ENCODE measurements at places on chromosomes 12 and 14.

GRCh38 chr12:77535734-77536133, 295.0 kb upstream of the NAV3 start:
- H3K27me3 ChIP-seq: no peaks in the 10 kb centered on the region
- no peaks in the 10 kb centered on the region for H3K36me3 ChIP-seq
- no peak overlapping the region for H3K27ac ChIP-seq

GRCh38 chr14:61631045-61631687, 64.1 kb upstream of the HIF1A start:
- no peak for DNase-seq
- H3K27me3 ChIP-seq: no peaks in the 10 kb centered on the region
- peaks cover 6% of the 10 kb centered on the region for H3K4me1 ChIP-seq
- no peak overlapping the region for H3K4me3 ChIP-seq

DNA sequence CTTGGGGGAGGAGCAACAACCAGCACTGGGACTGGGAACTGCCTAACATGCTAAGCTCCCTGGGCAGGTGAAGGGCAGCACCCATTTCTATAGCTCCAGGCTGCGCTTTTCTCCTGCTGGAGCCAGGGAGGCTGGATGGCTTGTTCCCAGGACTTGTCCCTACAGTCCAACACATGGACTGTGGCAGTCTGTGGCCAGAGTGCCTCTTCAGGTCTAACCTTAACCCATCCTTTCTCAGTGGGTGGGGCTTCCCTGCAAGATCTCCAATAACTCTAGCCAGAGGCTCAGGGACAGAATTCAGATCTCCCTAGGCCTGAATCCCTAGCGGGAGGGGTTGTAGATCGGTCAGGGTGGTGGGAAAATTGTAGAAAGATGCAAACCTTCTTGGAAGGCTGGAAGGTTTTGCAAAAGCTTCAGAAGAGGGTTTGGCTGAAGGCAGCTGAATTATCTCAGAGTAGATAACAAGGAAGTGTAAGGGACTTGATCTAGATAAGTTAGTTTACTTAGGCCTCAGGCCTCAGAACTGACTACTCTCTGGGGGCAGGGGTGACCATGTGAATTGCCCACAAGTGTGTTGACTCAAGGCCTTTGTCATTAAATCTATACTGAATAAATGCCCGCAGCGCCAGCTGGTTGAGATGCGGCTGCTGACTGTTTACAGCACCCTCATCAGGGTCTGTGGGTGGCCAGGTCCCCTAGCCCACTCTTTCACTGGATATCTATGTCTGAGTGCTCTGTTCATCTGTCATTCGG, 60.7 kb downstream of the SSPN start:
- DNase-seq: no peak
- H3K36me3 ChIP-seq: peaks cover 2% of the 10 kb centered on the region
- H3K27me3 ChIP-seq: peaks cover 8% of the 10 kb centered on the region
- no peak overlapping the region for H3K27ac ChIP-seq
- no peaks in the 10 kb centered on the region for H3K4me1 ChIP-seq
- no peak overlapping the region for H3K4me3 ChIP-seq

GRCh38 chr14:67251573-67252226, 10.5 kb downstream of the PALS1 start:
- DNase-seq: no peak
- H3K4me3 ChIP-seq: no peak overlapping the region
- H3K36me3 ChIP-seq: no peaks in the 10 kb centered on the region
- no peak overlapping the region for H3K27ac ChIP-seq
- peaks cover 2% of the 10 kb centered on the region for H3K4me1 ChIP-seq
- no peaks in the 10 kb centered on the region for H3K27me3 ChIP-seq

DNA sequence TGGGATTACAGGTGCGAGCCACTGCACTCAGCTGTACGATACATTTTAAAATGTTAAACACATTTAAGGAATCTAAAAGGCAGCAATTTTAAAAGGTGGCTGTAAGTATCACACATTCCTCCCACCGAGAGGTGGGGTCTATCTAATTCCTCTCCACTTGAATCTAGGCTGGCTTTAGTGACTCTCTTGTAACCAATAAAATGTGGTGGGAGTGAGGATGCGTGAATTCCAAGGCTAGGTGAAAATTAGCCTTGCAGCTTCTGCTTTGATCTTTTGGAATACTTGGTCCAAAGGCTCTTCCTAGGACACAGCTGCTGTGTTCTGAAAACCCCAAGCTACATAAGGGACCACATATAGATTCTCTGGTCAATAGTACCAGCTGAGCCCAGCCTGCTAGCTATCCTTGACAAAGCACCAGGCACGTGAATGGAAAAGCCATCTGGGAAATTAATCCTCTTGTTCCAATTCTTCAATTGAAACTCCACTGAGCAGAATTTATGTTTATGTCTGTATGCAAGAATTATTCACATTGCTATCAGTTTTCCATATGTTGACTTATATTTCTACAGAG, 8.8 kb upstream of the GPRC5D start:
- no peak overlapping the region for H3K27ac ChIP-seq
- H3K27me3 ChIP-seq: no peaks in the 10 kb centered on the region
- no peak for DNase-seq

DNA sequence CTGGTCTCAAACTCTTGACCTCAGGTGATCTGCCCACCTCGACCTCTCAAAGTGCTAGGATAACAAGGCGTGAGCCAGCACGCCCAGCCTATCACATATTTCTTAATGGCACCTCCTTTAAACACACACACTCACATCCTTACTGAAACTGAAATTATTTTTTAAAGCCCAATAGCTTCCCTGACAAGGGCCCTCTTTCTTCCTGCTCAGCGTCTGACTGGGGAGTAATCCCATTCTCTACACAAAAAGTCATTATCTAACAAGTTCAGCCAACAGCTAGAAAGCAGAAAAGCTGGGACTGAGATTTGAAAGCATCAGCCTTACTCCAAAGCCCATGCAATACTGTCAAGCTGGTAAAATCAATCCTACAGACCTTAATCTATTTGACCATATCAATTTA, 10.0 kb upstream of the AICDA start:
- H3K36me3 ChIP-seq: no peaks in the 10 kb centered on the region
- DNase-seq: no peak
- H3K27me3 ChIP-seq: peaks cover 9% of the 10 kb centered on the region
- H3K4me1 ChIP-seq: peaks cover 6% of the 10 kb centered on the region
- no peak overlapping the region for H3K4me3 ChIP-seq

- H3K36me3 ChIP-seq: peaks cover 89% of the 10 kb centered on the region
- H3K4me3 ChIP-seq: peak overlapping the region; percentile 74
- peaks cover 94% of the 10 kb centered on the region for H3K4me1 ChIP-seq
- peak; percentile 68 for DNase-seq
Observed at GRCh38 chr14:99252940-99253868, 18.8 kb downstream of the BCL11B start.

DNA sequence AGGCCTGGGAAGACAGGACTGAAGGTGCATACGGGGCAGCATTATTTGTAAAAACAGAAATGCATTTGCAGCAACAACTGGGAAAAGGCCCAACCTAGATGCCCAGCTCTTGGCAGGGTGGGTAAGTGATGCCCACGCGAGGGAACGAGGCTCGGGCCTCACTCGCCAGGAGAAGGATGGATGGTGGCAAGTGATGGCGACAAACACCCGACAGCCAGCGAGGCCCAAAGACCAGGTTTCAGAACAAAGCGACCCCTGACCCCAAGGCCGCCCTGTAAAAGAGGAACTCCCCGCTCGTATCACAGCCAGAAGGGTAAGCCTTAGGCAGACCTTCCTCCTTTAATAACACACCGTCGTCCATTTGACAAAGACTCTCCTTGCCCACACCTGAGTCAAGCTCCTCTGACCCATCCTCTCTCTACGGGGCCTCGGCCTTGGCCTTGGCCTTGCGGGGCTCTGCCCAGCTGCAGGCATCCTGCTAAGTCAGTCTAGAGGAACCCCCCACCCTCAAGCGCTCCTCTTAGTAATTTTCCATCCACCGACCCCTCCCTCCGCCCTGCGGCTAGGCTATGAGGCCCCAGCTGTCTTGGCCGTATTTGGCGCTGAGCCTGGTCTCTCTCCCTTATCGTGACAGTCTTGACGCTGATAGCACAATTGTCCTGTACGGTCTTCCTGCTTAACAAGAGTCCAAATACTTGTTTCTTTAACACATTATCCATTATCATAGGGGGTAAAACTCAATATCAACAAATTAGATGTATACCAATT, 80.2 kb downstream of the NCOR2 start:
- no peak overlapping the region for H3K4me3 ChIP-seq
- no peak for DNase-seq
- H3K27ac ChIP-seq: no peak overlapping the region

GRCh38 chr14:42965512-42965911, 1358.8 kb downstream of the LRFN5 start:
- H3K27me3 ChIP-seq: no peaks in the 10 kb centered on the region
- H3K36me3 ChIP-seq: no peaks in the 10 kb centered on the region
- H3K4me3 ChIP-seq: no peak overlapping the region
- H3K4me1 ChIP-seq: no peaks in the 10 kb centered on the region
- no peak for DNase-seq

GRCh38 chr12:39464976-39465695, 22.2 kb upstream of the KIF21A start:
- H3K27ac ChIP-seq: no peak overlapping the region
- no peak overlapping the region for H3K4me3 ChIP-seq
- H3K4me1 ChIP-seq: peaks cover 16% of the 10 kb centered on the region
- no peak for DNase-seq

DNA sequence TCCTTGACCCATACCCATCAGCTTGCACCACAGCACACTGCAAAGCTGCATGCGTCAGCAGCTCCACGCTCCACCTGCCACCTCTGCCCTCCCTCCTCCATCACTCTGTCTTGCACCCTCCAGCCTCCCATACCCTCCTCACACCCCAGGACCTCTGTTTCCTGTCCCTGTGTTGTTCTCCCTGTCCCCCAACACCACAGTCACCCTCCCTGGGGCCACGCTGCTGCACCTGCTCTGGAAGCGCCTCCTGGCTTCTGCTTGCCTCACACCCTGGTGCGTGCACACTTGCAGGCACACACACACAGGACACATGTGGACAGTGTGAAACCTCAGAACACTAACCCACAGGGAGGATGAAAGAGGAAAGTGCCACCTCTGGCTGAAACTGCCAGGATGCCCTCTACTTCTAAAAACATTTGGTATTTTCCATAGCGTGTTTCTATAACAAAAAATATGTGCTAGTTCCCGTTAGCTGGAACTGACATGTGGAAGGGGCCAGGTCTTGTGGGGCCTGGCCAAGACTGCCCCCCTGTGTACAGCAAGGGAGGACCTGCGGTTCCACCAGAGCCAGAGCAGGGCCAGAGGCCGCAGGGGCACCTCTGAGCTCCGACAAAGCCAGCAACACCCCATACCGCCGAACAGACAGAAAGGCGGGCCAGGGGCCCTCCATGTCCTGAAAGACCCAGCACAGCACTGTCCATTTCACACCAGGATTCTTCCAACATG, 10.0 kb downstream of the BRF1 start:
- DNase-seq: no peak
- no peak overlapping the region for H3K4me3 ChIP-seq
- peak overlapping the region; percentile 69 for H3K27ac ChIP-seq
- peaks cover 4% of the 10 kb centered on the region for H3K36me3 ChIP-seq
- no peaks in the 10 kb centered on the region for H3K27me3 ChIP-seq

- DNase-seq: no peak
- no peaks in the 10 kb centered on the region for H3K4me1 ChIP-seq
- no peak overlapping the region for H3K4me3 ChIP-seq
- no peak overlapping the region for H3K27ac ChIP-seq
- H3K27me3 ChIP-seq: peaks cover 3% of the 10 kb centered on the region
Observed at GRCh38 chr12:22415342-22416309, 81.1 kb upstream of the ST8SIA1 start.

- H3K27me3 ChIP-seq: peaks cover 69% of the 10 kb centered on the region
- H3K27ac ChIP-seq: no peak overlapping the region
- no peak overlapping the region for H3K4me3 ChIP-seq
- DNase-seq: no peak
Observed at GRCh38 chr14:54219261-54220070, 177.3 kb upstream of the CDKN3 start.

All from activated CD4-positive, alpha-beta T cell treated with anti-CD3 and anti-CD28 coated beads, Interleukin-2, amount 10 ng/mL, durations not matched to agents 7 days and 5 days (primary cell).